ENCODE measurements at places on chromosomes 1 and 21.

DNA sequence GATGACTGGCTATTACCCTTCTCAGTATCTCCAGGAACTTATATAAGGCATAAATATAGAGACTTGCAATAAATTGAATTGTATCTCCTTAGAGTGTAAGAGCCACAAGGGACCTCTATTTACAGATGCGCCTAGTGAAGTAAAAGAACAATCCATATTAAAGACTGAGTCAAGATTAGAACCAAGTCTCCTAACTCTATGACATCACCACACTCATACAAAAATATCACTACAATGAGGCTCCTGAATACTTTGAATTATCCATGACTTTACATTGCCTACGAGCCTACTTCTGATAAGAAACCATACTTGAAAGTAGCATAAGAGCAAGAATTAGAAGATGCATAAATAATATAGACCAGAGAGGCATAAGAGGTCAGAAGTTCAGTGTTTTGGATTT, 18.8 kb downstream of the DPYD start:
- no peak for DNase-seq

DNA sequence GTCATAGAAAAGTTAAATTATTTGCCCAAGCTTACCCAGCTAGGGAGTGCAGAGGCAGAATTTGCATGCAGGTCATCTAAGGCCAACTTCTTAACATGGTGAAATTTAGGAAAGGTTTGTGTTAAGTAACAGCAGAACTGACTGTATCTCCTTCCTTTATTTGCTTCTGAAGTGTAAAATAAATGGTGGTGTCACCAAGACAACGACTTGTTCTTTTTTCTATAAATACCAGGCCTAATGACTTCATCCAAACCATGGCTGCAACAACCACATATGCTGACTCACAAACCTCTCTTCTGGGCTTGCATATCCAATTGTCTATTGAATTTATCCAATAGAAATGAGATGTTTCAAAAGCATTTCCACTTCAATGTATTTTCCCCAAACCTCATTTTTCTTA, 19.1 kb downstream of the COL24A1 start:
- no peak for DNase-seq

- no peak for DNase-seq
Measured at GRCh38 chr21:36159356-36159921, 2.8 kb downstream of the DOP1B start.

GRCh38 chr1:186904361-186904760, 75.6 kb downstream of the PLA2G4A start:
- no peak for DNase-seq

DNA sequence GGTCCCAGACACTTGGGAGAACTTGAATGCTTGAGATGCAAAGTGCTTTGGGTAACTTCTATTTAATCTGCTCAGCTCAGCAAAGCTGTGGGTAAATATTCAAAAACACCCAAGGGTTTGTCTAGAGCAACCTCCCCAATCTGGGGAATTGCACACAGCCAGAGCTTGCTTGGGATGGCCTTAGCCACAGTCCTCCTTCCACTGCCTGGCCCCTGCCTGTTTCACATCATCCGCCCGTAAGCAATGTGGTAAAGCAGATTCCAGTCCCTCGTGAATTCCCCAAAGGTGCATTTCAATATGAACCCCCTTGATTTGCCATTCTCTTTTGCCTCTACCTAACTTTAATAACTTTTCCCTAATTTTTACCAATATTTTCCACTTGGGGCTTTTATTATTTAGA, 418.1 kb downstream of the DISC1 start:
- DNase-seq = no peak

DNA sequence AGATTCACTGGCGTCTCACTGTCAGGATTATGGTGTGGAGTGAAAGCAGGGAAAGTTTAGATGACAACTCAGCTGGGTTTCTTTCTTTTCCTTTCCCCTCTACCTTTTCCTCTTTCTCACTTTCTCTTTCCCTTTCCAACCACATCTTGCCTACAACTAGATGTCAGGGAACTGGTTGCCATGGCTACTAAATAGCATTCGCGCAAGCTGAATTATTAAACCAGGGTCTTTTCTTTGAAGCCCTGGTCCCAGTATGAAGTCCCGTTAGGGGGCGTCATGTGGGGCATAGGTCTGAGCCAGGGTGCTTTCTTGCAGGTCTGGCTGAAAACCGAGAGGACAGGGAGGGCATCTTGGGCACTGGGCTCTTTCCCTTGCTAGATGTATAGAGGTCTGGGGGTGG, 168.4 kb upstream of the CACNA1E start:
- DNase-seq = no peak

GRCh38 chr1:154864189-154864975, 5.7 kb downstream of the KCNN3 start:
- DNase-seq = no peak

GRCh38 chr1:220628431-220628830, 61.7 kb upstream of the C1orf115 start:
- DNase-seq = no peak

DNA sequence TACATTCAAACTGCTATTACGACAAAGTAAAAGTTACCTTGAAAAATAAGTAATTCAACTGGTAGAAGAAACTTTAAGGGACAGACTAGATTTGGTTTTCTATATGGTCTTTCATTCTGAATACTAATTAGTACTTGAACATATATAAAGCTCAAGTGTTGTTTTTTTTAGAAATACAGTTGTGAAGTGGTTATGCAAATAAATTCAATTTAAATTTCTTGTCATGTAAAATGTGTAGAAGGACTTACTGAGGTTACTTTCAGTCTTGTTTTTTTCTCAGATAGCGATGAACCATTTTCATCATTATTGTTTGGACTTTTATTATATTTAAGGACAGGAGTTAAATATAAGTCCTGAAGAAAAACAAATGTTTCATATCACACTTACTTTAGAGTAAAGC, 24.4 kb downstream of the HS2ST1 start:
- DNase-seq = no peak

DNA sequence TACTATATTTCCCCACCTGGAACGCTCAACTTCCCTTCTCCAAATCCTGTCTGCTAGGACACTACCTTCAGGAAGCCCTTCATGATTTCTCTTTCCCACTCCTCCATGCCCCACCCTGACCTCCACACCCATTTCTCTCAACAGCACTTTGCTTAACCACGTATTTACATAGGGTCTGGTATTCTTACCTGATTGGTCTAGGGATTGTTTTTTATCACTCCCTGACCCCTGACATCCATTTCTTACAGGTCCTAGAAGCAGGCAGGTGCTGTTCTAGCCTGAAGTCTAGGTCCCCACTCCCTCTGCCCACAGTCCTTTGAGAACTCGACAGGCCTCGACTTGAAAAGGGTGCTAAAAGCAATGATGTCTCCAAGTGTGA, 47.5 kb downstream of the DMAP1 start:
- no peak for DNase-seq

DNA sequence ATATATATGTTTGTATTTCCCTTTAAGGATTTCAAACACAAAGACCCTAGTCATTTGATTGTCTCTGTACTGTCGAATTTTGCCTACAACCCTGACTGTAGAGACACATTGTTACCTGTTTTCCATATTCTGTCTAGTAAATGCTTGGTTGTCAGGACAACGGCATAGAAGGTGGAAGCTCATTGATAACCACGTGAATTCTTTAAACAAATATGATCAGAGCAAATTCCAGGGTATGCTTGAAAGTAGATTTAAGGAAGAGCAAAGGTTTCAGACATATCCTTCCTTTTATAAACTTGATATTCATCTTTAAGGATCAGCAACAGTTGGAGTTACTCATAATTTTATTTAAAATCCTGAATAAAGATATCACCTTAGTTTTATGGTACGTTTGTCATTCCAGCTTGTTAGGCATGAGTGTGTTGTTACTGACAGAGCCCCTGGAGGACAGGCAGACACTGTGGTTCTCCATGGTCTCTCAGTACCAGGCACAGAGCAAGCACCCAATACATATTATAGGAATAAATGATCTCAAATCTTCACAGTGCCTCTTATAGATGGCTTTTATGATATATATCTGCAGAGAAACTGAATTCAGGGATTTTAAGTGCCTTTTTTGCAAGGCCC, 203.2 kb downstream of the FGGY start:
- no peak for DNase-seq

DNA sequence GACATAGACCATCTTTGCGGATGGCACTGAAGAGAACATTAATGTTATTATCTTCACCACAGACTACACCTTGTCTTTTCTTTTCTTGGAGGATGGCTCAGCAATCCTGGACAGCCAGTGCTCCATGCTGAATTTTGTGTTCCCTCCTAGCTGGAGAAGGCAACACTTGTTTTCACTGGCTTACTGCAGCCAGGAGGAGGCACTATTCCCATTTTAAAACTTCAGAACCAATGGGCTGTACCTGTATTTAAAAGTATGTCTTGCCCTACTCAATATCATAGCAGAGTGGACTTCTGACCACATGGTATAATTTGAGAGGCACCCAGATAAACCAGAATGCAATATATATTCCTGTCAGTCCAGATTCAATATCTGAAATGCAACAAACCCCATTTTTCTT, 53.3 kb upstream of the POGK start:
- no peak for DNase-seq

DNA sequence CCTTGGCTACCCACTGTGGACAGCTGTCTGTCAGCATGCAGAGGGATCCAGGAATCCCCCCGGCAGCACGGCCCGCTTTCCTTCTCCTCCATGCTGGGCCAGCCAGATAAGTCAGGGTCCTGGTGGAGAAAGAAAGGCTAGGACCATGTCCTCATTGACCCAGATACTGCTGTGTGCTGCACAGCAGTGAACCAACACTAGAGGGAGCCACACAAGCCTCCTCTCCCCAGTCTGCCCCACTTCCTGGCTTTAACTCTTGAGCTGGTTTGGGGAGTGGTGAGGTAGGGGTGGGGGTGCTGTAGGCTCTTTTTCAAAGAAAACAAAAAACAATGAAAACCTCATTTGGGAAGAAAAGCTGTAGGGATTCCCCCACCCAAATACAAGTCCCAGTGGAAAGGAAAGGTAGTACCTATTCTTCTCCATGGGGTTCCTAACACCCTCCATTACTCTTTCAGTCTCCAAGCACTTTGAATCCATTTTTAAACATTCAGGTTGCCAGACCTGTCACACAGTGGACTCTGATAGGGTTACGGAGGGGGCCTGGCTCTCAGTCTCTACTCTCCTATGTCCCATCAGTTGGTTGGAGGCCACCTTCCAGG, 84.9 kb upstream of the CD1D start:
- no peak for DNase-seq
